ENCODE measurements at places on chromosomes 6 and 20.

GRCh38 chr6:12403947-12404647, 113.9 kb downstream of the EDN1 start:
- DNase-seq = no peak

DNA sequence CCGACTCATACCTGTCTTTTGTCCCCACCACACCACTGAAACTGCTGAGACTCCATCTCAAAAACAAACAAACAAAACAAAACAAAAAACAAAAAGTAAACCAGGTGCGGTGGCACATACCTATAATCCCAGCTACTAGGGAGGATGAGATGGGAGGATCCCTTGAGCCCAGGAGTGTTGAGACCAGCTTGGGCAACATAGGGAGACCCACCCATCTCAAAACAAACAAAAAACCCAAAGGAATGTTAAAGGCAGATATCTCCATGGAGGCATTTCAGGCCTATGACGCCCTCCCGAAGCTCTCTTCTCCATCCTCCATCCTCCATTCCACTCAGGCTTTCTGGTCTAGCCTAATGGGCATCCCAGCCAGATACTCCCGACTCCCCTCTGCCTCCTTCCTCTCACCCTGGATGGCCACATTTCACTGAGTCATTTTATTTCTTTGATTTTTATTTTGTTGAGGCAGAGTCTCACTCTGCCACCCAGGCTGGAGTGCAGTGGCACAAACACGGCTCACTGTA, 3.2 kb upstream of the SLC4A11 start:
- DNase-seq = no peak

DNA sequence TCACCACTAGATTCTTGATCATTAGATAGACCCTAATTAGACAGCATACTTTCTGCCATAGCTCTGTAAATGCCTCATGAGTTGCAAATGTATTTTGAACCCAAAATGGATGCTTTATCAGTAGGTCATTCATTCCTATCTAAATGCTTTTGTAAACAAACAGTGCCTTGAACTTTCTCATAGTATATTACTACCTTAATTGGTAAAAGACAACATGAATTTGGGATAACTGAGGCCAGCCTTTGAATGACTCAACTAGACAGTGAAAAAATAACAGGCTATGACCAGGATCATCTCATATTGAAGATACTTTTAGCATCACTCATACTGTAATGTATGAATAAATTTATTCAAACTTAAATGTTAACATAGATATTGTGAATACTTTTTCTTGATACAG, 37.0 kb upstream of the PRL start:
- no peak for DNase-seq

GRCh38 chr6:134173366-134173725, 120.9 kb upstream of the SLC2A12 start:
- DNase-seq = no peak

DNA sequence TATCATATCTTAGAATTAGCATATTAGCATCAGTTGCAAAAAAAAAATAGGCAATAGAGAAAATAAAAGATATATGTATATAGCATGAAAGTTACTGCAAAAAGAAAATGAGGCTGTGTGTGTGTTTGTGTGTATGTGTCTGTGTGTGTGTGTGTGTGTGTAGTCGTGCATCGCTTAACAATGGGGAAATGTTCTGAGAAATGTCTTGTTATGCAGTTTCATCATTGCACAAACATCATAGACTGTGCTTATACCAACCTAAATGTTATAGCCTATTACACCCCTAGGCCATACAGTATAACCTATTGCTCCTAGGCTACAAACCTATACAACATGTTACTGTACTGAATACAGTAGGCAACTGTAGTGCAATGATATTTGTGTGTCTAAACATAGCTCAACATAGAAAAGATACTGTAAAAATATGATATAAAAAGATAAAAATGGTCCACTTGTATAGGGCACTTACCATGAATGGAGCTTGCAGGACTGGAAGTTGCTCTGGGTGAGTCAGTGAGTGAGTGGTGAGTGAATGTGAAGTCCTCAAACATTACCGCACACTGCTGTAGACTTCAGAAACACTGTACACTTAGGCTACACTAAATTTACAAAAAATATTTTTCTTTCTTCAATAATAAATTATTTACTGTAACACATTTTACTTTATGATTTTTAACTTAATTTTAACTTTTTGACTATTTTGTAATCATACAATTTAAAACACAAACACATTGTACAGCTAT, 805.1 kb downstream of the KIF16B start:
- DNase-seq = no peak

- DNase-seq = no peak
Measured at GRCh38 chr20:32155017-32155981, 45.8 kb downstream of the TM9SF4 start.

- no peak for DNase-seq
Measured at GRCh38 chr20:50820515-50821256, 25.8 kb downstream of the BCAS4 start.

DNA sequence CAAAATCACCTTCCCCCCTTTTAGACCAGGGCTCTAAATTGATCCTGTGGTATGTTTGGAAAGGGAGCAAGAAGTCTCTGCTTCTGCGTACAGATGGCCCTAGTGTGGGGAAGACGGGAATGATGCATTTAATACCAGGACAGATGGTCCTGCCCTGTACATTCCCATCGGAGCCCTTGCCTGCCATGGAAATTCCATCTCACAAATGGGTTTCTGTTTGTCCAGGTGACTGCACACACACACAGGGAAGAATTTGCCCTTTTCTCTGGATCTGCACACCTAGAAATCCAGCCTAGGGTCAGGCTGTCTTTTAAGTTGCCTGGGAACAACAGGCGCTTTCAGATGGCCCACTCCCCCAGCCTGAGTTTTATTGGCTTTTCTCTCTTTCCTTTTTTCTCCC, 1.3 kb downstream of the MAS1 start:
- DNase-seq = no peak

DNA sequence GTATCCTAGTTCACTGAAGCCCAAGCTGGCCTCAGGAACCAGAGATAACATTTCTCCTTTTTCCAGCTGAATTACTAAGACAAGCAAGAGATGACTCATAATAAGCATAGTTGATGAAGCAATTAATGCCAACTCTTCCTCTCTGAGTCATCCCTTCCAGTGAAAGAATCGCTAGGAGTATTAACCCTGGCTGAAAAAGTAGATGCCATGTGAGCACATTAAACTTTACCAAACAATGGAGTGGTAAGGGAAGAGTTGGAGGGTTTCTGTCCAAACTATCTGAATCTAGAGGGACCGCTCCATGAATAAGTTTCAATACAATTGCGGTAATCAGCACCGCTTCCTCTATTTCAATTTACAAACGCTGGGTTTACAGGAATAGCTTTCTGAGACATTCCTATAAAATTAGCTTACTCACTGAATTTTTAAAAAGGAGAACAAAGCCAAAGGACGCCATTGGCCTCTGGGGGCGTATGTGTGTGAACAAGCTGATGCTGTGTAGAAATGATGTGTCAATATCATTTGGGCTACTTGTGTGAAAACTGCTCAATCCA, 48.3 kb downstream of the ATXN1 start:
- peak; percentile 14 for DNase-seq

DNA sequence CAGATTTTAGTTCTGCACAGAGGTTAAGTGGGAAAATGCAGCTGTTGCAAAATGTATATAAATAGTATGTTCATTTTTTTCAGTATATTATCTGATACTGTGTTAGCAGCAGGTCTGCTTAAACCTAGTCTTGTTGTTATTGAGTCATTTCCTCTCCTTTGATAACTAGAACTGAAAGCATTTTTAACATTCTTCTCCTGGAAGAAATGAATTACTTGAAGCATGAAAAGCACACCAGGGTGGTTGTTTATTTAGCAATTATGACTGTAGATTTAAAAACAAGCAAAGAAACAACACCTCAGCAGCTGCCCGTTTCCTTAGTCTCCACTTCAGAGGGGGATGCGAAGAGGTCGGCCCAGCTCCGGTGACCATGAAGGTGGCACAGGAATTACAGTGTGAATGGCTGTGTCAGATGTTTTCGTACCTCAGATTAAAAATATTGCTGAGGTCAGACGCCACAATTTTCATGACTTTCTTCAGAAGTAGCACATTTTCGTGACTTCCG, 53.5 kb downstream of the GOPC start:
- DNase-seq = no peak

DNA sequence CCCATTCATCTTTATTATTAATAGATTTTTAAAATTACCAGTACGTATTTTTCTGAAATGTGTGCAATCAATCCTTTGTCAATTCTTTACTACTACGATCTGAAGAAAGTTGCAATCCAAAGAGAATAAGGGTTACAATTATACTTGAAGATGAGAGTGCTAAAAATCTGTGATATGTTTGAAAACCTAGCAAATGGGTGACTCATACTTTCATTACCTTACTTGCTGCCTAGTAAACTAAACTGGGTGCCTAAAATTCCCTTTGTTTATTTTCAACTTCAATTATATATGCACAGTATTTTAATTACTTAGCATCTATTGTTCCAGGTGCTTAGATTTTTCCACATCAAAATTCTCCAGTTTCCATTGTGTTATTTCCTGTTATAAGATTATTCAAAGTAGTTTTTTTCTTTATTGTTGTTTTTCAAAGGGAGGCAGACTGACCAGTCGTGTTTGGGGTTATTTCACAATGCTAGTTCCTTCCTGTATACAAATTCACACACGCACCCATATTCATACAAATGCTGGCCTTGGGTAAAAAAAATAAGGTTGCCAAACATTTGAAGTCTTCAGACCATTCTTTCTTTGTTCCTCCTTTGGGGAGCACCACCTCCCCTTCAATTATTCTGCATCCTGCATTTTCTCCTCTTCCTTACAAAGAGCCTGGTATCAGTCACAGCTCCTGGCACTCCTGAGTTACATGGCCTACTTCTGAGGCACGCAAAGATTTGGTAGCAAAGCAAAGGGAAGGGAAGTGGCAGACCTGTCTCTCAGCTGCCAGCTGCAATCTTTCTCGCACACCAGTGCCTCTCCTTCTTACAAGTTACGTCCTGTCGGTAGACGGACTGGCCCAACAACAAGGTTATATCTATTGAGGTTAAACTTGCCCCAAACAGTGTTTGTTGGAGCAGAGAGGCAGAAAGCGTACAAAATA, 16.2 kb upstream of the FAM135A start:
- DNase-seq = no peak

- DNase-seq = no peak
Measured at GRCh38 chr20:20741087-20742045, 28.9 kb upstream of the RALGAPA2 start.

DNA sequence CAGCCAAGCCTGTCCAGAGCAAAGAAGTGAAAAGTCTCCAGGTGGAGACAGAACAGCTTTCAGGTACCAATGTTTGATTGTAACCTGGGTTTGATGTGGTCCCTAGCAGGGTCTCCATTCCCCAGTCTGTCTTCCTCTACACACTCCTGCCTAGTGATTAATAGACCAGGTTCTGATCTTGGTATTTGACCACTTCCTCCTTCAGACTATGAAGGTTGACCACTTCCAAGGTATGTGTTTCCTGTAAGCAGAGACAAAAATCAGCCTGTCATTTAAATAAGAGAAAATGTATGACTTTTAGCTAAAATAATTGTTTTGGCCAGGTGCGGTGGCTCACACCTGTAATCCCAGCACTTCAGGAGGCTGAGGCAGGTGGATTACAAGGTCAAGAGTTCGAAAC, 41.8 kb upstream of the TOP1 start:
- DNase-seq = no peak

DNA sequence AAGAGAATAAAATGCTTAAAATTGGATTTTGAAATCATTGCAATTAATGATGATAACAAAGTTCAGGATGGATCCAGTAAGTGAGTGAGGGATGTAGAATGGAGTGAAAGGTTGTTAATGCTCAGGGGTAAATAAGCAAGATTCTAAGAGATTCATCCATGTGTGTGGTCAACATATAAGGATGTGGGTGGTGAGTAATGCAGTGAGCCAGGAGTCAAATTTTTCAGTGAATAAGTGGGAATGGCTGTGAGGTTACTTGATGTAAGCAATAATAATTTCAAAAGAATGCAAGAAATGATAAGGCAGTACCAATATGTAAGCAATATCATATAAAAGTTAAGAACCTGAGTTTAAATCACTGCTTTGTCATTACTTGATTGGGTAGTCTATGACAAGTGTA, 207.5 kb upstream of the ADGRB3 start:
- DNase-seq = no peak

DNA sequence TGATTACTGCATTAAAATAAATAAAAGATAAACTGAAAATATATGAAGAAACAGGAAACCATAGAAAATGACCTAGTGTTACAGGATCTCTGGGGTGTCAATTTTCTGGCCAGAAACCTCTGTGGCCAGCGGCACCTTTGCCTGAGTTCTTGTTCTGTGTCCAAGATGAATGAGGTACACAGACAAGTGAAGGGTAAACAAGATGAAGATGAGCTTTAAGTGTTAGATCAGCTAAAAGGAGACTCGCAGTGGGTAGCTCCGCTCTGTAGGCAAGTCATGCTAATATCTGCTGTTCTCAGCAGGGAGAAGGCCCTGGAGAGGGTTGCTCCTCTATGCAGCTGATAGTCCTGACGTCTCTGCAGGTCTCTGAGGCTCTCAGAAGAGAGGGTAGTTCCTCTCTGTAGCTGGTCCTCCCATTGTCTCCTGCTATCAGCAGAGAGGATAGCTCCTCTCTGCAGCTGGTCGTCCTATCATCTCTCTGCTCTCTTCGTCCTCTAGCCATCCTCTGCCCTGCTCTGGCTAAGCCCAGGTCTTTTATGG, 35.9 kb upstream of the TBC1D22B start:
- no peak for DNase-seq

- no peak for DNase-seq
Measured at GRCh38 chr20:64268174-64268573, 12.6 kb downstream of the PCMTD2 start.

GRCh38 chr20:60638430-60639098, 613.5 kb upstream of the CDH4 start:
- DNase-seq = no peak
